ENCODE measurements at places on chromosomes 7 and 10.

GRCh38 chr7:927031-927671, 27.3 kb downstream of the ADAP1 start:
- no peak overlapping the region for H3K27ac ChIP-seq
- no peaks in the 10 kb centered on the region for H3K27me3 ChIP-seq
- H3K4me3 ChIP-seq = no peak overlapping the region
- peak; percentile 53 for DNase-seq
- no peaks in the 10 kb centered on the region for H3K4me1 ChIP-seq
- no peaks in the 10 kb centered on the region for H3K36me3 ChIP-seq

GRCh38 chr10:124632064-124632531, 112.1 kb downstream of the FAM53B start:
- H3K4me1 ChIP-seq = no peaks in the 10 kb centered on the region
- DNase-seq = peak; percentile 34

DNA sequence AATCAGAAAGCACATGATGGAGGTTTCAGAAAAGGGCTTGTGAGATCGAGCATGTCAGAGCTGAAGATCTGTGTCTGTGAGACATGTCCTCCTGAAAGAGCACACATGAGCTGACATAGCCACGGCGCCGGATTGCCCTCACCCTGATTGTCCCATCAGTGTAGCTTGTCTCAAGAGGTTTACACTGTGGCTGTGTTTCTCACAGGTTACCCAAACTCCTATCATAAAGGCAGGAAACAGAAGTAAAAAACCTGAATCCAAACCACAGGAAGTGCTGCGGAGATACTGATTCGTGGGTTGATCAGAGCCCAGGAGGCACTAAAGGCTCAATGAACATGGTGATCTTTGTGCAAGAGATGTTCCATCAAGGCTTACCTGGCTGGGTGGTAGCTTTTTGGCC, 3.9 kb upstream of the ATP6V0E2 start:
- no peaks in the 10 kb centered on the region for H3K4me1 ChIP-seq
- peaks cover 3% of the 10 kb centered on the region for H3K27me3 ChIP-seq
- H3K4me3 ChIP-seq = no peak overlapping the region
- H3K36me3 ChIP-seq = no peaks in the 10 kb centered on the region
- no peak overlapping the region for H3K27ac ChIP-seq

- no peaks in the 10 kb centered on the region for H3K27me3 ChIP-seq
- H3K27ac ChIP-seq = no peak overlapping the region
- peaks cover 2% of the 10 kb centered on the region for H3K4me1 ChIP-seq
- DNase-seq = no peak
- H3K4me3 ChIP-seq = no peak overlapping the region
Measured at GRCh38 chr10:34112171-34112782, 702.8 kb downstream of the PARD3 start.

- no peaks in the 10 kb centered on the region for H3K27me3 ChIP-seq
- H3K4me1 ChIP-seq = peaks cover 3% of the 10 kb centered on the region
Measured at GRCh38 chr7:154744256-154744860, 258.6 kb downstream of the PAXIP1 start.

GRCh38 chr7:17558135-17558534, 259.7 kb downstream of the AHR start:
- H3K27ac ChIP-seq = no peak overlapping the region
- H3K4me3 ChIP-seq = no peak overlapping the region
- no peaks in the 10 kb centered on the region for H3K4me1 ChIP-seq
- H3K27me3 ChIP-seq = no peaks in the 10 kb centered on the region
- DNase-seq = no peak

DNA sequence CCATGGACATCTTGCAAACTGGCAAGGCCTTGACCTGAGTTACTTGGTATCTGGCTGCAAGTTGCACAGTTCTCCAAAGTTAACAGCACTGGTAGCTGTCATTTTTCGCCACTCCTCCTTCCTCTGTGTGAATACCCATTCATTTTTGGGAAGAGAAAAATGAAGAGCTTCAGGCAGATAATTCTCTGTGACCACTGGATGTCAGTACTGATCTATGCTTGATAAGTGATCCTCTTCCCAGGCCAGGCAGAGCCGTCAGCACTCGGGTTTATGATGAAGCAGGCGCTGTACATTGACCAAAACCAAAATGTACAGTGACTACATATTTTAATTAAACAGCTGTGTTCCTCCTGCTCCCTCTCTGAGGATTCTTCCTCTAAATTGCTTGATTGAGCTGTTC, 55.9 kb upstream of the PDZD8 start:
- no peaks in the 10 kb centered on the region for H3K4me1 ChIP-seq
- DNase-seq = no peak
- no peaks in the 10 kb centered on the region for H3K27me3 ChIP-seq
- no peak overlapping the region for H3K27ac ChIP-seq
- H3K4me3 ChIP-seq = no peak overlapping the region

DNA sequence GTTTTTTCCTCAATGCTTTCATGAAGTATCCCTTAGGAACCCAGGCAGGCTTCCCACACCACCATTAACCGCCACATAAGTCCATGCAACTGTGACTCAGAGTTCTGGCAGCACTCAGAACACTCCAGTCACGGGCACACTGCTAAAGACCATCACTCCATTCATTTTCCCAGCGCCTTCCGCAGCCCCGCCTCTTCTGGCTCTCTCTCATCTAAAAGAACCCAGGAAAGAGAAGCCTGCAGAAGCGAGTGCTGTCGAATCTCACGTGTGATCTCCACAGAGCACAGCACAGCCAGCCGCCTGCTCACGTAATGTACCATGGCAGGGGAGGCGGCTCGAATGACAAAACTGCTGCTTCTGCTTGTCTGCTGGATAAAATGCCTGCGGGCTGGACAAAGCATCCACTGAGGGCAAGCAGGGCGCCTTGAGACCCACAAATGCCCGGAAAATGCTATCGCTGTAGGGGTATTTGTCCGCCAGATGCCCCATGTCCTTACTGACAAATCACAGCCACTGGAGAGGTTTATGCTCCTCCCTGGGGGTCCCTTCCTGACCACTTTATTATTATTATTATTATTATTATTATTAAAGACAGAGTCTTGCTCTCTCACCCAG, 1.8 kb downstream of the PSMG3 start:
- H3K4me3 ChIP-seq = no peak overlapping the region
- H3K36me3 ChIP-seq = no peaks in the 10 kb centered on the region
- no peak for DNase-seq
- H3K27me3 ChIP-seq = no peaks in the 10 kb centered on the region
- peaks cover 6% of the 10 kb centered on the region for H3K4me1 ChIP-seq
- H3K27ac ChIP-seq = no peak overlapping the region

DNA sequence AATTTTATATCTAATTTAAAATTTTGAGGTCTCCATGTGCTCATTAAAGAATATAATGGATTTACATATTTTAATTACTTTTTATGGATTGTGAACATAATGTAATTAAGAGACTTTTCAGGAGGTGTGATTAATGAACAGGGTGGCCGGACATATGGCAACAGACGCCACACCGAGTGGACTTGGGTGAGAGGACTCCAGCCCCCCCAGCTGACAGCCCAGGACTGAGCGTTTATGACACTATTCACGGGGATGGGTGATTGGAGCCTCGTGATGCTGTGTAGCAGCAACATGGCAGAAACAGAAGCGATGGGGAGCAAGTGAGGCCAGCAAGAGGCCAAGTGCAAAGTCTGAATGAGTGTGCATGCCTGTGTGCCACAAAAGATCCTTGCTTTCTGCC, 1176.9 kb downstream of the TYW1 start:
- no peaks in the 10 kb centered on the region for H3K27me3 ChIP-seq
- no peak overlapping the region for H3K27ac ChIP-seq
- H3K36me3 ChIP-seq = no peaks in the 10 kb centered on the region
- no peaks in the 10 kb centered on the region for H3K4me1 ChIP-seq
- H3K4me3 ChIP-seq = no peak overlapping the region
- no peak for DNase-seq

- no peak overlapping the region for H3K4me3 ChIP-seq
- DNase-seq = peak; percentile 66
- no peaks in the 10 kb centered on the region for H3K36me3 ChIP-seq
- no peak overlapping the region for H3K27ac ChIP-seq
- H3K27me3 ChIP-seq = no peaks in the 10 kb centered on the region
Measured at GRCh38 chr10:63409465-63410027, 56.2 kb downstream of the JMJD1C start.

DNA sequence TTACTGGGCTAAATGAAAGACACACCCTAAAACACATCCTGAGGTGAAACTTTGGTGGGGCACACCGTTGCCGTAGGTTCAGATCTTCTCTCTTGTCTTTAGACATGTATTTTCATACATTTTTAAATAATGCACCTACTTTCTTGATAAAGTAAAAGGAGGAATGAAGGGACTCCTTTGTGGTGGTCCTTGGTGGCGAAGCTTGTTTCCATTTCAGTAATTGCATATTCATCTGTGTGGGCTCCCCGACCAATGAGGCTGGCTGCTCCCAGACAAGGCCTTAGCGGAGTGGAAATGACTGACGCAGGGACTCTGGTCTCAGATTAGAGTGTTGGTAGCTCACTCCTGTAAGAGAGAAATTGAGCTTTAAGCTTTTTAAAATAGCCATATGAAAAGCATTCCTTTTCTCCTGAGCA, 815 bp downstream of the CCSER2 start:
- H3K27ac ChIP-seq = peak overlapping the region; percentile 89
- peak overlapping the region; percentile 89 for H3K4me3 ChIP-seq
- no peaks in the 10 kb centered on the region for H3K27me3 ChIP-seq
- peaks cover 7% of the 10 kb centered on the region for H3K4me1 ChIP-seq
- peak; percentile 68 for DNase-seq
- no peaks in the 10 kb centered on the region for H3K36me3 ChIP-seq

GRCh38 chr7:85287106-85287825, 100.4 kb upstream of the SEMA3D start:
- no peak for DNase-seq
- H3K27me3 ChIP-seq = no peaks in the 10 kb centered on the region
- H3K36me3 ChIP-seq = no peaks in the 10 kb centered on the region
- H3K27ac ChIP-seq = no peak overlapping the region

DNA sequence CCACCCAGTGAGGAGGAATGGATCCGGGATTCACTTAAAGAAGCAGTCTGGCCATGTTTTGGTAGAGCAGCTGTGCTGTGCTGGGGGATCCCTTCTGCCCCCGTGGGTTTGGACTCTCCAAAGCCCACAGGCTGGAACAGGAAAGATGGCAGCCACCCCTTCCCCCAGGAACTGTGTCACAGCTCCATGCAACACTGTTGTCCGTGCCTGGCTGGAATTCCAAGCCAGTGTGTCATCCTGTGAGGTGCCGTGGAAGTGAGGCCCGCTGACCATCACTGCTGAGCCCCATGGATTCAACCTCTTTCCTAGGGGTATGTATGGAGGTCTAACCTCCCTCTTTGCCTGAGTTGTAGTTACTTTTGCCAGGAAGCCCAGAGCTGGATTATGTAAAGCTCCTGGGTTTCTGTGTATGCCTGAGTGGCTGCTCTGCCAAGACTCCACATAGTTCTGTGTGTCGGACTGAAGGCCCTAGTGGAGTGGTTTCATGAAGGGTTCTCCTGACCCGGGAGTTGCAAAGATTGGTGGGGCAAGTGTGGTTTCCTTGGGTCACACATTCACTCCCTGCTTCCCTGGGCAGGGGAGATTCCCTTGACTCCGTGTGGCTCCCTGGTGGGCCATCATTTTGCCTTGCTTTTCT, 35.1 kb upstream of the PCGF5 start:
- peak; percentile 57 for DNase-seq
- H3K4me3 ChIP-seq = no peak overlapping the region
- no peaks in the 10 kb centered on the region for H3K27me3 ChIP-seq
- H3K27ac ChIP-seq = no peak overlapping the region

- H3K4me3 ChIP-seq = peak overlapping the region; percentile 43
- no peaks in the 10 kb centered on the region for H3K36me3 ChIP-seq
- H3K4me1 ChIP-seq = no peaks in the 10 kb centered on the region
- H3K27ac ChIP-seq = no peak overlapping the region
- no peaks in the 10 kb centered on the region for H3K27me3 ChIP-seq
Measured at GRCh38 chr7:47254081-47254977, 327.6 kb downstream of the TNS3 start.

GRCh38 chr7:259751-260405, 30.1 kb upstream of the FOXL3 start:
- H3K27me3 ChIP-seq = no peaks in the 10 kb centered on the region
- H3K27ac ChIP-seq = no peak overlapping the region
- H3K4me3 ChIP-seq = no peak overlapping the region
- no peak for DNase-seq

- H3K27ac ChIP-seq = no peak overlapping the region
- no peak overlapping the region for H3K4me3 ChIP-seq
- H3K27me3 ChIP-seq = no peaks in the 10 kb centered on the region
- peaks cover 12% of the 10 kb centered on the region for H3K4me1 ChIP-seq
Measured at GRCh38 chr10:3654980-3655379, 130.0 kb downstream of the KLF6 start.

DNA sequence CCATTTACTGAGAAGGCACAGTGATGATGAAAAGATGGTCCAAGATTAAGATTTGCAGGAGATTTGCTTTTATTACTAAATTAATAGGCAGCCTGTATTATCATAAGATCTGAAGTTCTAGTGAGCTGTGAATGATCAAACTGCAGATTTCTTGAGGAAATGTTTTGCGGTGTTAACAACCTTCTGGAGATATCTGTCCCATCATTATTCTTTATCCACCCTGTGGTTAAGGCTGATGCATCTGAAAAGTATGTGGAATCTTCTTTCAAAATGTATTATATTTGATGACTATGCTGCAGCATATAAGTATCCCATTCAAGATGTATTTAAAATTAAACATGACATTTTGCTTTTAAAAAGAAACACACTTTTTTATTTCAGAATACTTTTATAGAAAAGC, 150.3 kb downstream of the POLR1F start:
- H3K27ac ChIP-seq = no peak overlapping the region
- H3K4me1 ChIP-seq = no peaks in the 10 kb centered on the region
- no peaks in the 10 kb centered on the region for H3K27me3 ChIP-seq

DNA sequence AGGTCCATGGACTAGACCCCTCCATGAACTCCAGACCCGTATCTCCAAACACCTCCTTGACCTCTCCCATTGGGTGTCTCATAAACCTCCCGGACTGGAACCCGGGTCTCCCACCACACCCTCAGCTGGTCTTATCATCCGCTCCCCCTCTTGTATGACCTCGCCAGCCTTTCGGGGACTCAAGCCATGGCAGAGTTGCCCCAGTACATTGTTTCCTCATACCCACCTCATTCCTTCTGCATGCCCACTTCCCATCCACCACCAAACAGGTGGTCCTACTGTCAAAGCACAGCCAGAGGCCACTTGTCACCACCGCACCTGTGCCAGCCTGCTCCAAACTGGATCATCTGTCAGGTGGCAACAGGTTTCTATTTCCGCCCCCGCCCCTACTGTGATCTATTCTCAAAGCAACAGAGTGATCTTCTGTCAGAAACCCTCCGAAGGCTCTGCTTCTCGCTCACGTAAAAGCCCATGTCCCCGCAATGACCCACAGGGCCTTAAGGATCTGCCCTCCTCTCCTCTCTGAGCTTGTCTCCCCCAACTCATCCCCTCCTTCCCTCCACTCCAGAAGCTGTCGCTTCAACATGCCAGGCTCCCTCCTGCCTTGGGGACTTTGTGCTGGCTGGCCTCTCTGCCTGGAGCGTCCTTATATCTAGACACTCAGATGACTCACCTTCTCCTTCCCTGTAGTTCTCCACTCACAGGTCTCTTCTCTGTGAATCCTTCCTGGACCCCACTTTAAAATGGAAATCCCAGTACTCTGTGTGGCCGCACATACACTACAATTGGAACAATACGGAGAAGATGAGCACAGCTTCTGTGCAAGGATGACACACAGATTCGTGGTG, 22.8 kb upstream of the PRKAG2 start:
- no peaks in the 10 kb centered on the region for H3K36me3 ChIP-seq
- H3K27ac ChIP-seq = no peak overlapping the region
- DNase-seq = no peak
- no peaks in the 10 kb centered on the region for H3K4me1 ChIP-seq

All from mesendoderm (in vitro differentiated cells).